ENCODE measurements at places on chromosomes 5 and 9.
A peak's percentile ranks its signal among the peaks of the same experiment; 100 is the strongest.

DNA sequence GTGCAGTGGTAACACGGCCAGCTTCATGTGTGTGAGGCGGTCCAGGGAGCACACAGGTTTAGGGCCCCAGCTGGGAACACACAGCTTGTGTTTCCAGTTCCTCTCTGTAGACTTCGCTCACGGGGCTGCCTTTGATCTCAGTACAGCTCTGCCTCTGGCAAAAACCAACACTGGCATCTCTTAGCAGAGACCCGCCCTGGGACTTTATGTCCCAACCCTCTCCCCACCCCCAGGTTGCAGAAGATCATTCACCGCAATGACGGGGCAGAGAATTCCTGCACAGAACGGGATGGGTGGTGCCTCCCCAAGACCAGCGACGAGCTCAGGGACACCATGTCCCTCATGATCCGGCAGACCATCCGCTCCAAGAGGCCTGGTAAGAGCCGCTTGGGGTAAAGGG is 5.2 kb upstream of the CEL start:
- no peak for DNase-seq

DNA sequence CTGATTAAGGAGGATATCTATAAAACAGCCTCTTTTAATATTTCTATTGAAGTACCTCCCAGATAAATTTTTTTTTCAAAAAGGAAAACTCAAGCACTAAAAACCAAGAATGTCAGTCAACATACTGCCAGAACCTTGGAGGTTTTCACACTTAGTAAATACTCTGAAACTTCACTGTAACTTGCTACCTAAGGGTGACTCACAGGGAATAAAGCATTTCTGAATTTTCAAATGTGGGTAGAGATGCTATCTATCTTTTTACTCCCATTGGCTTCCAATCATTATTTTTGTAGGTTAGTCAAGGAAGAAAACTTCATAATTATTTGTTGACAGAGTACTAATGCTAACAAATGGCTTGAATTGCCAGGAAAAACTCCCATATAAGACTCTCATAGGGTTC is 46.1 kb downstream of the SLC25A46 start:
- peak; percentile 19 for DNase-seq

DNA sequence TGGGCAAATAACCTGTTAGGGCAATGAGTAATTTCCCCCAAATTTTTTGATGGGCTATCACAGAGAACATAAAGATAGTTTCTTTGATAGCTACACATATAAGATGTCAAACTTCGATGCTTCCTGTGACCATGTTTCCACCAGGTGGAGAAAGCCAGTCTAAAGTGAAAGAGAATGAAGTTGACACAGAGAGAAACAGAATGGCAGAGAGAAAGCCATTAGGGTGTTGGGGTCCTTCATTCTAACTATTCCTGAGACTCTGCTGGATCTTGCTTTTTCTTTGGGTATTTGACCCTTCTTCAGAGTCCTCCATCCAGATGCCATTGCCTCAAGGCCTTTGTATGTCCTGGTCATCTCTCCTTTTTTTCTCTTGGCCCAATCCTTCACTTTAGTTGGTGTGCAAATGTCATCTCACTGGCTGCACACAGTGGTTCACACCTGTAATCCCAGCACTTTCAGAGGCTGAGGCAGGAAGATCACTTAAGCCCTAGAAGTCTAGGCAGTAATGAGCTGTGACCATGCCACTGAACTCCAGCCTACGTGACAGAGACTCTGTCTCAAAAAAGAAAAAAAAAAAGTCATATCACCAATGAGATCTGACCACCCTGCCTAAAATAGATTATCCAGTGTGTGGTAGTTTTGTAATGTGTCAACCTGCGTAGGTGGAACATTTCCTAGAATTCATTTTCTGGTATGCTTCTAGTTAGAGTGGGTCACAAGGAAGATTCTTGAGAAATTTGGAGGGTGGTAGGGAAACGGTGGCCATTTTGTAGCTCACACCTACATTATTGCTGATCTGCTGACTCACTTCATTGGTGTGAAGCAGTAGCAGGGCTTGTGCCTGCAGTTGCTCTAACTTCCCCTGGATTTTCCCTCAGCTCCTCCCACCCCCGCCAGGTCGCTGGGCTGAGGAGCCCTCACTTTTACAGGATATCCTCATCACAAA is 20.8 kb upstream of the KIF2A start:
- no peak for DNase-seq

- peak; percentile 67 for DNase-seq
Observed at GRCh38 chr9:99966716-99967115, 60.3 kb downstream of the STX17 start.

DNA sequence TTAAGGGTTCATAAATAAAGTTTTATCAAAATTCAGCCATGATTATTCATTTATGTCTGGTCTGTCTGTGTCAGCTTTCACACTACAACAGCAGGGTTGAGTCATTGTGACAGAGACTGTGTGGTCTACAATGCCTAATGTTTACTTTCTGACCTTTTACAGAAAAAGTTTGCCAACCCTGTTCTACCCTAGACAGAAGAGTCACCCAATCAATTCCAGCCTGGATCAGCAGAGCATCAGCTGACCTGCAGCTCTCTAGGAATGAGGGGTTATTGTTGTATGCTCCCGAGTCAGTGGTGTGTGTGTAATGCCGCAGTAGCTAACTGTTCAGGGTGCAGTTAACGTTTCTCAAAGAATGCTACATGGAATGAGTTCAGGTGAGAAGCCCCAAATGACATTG is 87.3 kb downstream of the HRH2 start:
- no peak for DNase-seq

GRCh38 chr9:101465326-101465915 is 29.8 kb upstream of the ALDOB start:
- DNase-seq = peak; percentile 84

GRCh38 chr5:7794311-7794710 is 56.6 kb downstream of the CFAP90 start:
- DNase-seq = no peak

Data from ELR (cell line).